ENCODE measurements at places on chromosomes 1 and 21.

GRCh38 chr1:230643908-230644307 is 1.6 kb downstream of the COG2 start:
- no peak for DNase-seq

GRCh38 chr1:206808615-206809014 is 36.3 kb upstream of the IL10 start:
- DNase-seq, result no peak

DNA sequence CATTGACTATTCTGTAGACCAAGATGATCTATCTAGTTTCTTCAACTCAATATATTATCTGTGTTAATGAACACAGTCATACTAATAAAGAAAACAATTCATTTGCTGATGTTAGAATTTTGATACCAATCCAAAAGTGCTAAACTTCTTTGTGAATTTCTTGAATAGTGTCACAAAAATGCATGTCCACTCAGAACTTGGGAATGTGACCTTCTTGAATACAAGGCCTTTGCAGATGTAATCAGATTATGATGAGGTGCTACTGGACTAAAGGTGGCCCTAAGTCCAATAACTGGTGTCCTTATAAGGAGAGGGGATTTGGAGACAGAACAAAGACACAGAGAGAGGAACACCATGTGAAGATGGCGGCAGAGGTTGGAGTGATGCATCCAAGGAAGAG is 305.8 kb upstream of the ZP4 start:
- DNase-seq, result no peak

DNA sequence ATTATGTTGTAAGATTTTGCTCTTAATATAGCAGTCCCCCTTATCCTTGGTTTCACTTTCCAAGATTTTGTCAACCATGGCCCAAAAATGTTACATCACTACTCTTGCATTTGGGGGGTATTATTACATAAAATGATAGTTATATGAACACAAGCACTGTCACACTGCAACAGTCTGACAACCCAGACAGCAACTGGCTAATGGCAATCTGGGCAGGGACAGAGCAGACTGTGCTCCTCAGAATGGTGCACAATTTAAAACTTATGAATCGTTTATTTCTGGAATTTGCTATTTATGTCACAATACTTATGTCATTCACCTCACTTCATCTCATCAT is 2.1 kb upstream of the IVNS1ABP start:
- no peak for DNase-seq

DNA sequence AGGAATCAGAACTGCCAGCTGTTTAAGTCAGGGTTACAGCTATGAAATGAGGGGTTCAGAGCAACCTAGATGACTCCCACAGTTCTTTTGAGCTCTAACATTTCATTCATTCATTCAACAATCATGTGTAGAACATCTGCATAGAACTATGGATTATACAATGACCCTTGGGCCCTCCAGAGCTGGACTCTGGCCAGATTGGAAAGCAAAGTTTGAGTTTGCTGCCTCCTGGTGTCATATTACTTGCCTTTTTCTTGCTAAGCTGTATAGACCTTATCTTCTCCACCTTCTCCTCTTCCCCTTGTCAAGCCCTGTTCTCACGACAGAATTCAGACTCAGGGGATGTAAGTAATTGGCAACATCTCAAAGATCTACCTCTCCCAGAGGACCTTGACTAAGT is 4.0 kb downstream of the CASQ2 start:
- no peak for DNase-seq

DNA sequence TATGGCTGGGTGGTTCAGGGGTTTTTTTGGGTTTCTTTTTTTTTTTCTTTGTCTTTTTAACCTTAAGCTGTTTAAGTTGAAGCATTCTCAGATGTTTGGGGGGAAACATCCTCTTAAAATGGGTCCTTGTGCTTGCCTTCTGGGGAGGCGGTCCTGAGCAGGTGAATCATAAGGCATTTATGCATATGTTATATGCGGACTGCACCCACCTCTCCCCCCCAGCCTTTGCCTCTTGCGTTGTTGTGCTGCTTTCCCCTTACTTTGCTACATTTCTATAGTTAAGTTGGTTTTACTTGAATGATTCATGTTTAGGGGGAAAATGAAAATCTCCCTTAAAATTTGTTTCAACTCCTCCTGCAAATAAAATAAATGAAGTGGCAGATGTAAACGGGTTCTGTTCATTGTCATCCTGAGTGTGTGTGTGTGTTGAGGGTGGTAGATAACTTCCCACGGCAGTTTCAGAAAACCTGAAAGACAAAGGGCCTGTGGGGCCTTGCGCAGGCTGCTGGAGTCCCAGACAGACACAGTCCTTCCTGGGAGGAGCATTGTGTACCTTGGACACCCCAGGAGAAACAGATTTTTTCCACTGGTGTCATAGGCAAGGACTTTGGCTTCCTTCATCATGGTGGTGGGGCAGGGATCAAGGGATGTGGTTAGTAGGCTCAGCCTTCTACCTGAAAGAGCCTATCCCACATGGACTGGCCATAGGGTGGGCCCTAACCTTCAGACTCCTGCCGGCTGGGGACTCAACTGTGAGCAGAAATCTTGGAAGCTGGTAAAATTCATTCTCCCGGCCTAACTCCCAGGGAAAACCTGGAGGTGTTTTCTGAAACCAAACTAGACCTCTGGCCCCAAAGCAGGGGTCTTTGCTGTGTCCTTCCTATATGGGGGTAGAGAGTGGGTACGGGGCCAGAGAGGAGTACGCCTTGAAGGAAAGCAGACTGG is 926 bp upstream of the SH3D21 start:
- DNase-seq, result no peak

DNA sequence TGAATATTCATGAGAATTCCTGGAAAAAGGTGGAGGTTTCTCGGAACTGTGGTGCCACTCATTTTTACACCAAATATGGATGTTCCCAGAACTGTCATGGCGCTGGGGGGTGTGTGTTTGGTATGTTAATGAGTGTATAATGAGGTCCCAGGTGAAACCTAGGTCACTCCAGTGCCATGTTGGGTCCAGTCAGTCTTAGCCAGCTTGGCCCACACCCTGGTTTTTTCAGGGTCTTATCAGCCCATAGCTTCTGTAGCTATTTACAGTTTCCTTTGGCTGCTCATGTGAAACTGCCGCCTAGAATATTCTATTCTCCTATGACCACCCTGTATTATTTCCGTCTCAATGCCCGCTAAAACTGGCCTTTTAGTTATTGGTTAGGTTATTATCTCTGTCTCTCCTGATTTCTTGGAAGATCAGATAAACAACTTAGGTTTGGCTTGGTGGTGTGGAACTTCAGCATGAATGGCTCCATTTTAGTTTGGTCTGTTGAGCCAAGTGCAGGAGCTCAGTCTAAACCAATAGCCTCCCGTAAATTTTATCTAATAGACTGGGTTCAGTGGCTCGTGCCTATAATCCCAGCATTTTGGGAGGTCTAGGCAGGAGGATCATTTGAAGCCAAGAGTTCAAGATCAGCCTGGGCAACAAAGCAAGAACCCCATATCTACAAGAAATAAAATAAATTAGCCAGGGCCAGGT is 42.1 kb upstream of the EDARADD start:
- DNase-seq, result no peak

DNA sequence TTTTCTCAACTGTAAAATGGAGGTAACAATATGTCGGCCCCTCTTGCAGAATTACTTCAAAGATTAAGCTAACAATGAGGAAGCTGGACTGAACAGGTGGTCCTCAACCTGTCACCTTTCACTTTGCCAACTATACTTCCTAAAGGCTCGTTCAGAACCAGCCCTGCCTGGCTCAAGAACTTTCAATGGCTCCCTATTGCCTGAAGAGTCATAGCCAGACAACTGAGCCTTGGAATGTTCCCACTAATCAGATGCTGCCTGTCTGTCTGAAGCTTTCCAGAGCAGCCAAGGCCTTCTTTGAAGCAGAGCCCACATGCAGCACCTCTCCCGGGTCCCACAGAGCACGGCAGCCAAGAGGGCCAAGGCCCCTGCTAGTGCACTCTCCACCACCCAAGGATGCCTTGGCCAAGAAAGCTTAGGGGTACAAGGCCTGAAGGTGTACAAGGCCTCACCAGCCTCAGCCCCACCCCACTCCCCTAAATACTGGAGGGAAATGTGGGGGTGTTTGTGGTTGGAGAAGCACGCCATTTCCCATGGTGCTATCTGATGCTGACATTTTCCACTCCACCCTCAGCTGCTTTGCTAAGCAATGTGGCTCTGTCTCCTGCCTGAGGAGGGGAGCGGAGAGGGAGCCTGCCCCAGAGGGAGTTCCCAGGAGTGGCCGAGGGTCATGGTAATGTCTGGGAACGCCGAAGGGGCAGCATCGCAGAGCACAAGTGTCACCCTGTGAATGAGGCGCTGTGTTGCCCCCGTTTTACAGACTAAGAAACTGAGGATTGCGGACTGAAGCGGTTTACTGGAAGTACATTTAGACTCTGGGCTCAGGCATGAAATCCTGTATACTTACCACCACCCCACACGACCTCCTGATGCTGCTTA is 8.2 kb upstream of the LAPTM5 start:
- DNase-seq, result no peak

GRCh38 chr1:207917080-207917479 is 6.2 kb upstream of the CD34 start:
- DNase-seq, result no peak

DNA sequence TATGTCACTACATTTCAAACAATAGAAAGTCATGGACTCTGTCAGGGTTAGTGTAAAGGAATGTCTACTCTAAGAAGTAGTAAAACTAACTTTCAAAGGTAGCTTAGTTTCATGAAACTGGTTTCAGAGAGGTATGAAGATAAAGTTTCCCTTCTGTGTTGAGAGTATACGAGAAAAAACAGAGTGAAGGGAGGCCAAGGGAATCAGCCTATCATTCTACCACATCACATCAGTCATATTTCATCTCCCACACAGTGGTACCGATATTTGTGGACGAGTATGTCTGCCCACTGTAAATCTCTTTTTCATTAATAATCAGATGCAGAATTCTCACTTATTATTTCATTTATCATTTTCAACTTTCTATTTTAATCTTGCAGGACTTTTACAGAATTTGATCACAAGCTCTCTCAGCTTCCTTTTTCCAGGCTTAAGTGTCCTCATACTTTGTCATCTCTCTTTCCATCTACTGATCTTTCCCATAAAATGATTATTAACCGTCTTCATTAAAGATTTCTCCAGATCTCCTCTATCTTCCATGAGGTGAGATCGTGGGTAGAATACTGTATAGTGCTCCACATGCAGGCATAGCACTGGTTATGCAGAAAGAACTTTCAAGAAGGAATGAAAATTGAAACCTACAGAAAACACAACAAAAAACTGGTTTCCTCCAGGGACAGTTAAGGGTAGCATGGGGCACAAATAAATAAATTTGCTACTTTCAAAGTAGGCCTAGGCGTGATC is 11.5 kb upstream of the IFI16 start:
- no peak for DNase-seq

- DNase-seq, result no peak
Measured at GRCh38 chr1:160157174-160157573, 5.8 kb downstream of the ATP1A4 start.

DNA sequence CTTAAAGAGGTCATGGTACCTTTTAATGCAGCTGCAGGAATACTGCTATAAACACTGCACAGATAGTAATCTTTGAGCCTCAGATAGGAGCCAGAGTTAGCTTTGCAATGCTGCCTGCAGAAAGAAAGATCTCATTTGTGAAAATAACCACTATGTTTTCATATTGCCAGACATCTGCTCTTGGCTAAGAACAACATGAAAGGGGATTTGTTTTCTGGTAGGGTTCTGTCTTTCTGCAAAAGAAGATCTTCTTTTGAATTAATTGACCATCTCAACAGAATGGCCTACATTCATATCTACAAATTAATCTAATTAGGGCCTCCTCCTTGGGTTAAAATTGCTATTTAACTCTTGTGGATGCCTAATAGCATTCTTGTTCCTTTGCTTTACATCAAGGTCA is 177.6 kb upstream of the DPYD start:
- no peak for DNase-seq

GRCh38 chr21:46184625-46185555 is 631 bp upstream of the SPATC1L start:
- peak; percentile 80 for DNase-seq

DNA sequence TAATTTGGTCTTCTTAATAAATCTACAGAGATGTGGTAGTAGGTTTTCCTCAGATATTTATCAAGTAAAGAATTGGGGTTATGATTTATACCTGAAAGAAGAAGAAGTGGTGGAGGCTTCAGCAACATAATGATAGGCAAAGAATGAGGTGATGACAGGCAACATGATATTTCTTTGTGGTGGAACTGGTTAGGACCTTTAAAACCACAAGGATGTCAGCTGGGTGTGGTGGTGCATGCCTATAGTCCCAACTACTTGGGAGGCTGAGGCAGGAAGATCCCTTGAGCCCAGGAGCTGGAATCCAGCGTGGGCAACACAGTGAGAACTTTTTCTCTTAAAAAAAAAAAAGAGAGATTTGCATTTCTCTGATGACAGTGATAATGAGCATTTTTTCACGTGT is 34.1 kb upstream of the COL11A1 start:
- DNase-seq, result no peak
